ENCODE measurements at places on chromosomes 12 and 14.

GRCh38 chr12:6954316-6955107, 3.4 kb downstream of the PTPN6 start:
- DNase-seq = no peak

GRCh38 chr12:67456431-67456901, 187.3 kb downstream of the CAND1 start:
- no peak for DNase-seq

GRCh38 chr12:47785036-47785886, 12.2 kb downstream of the SLC48A1 start:
- DNase-seq = no peak

GRCh38 chr12:39912211-39912980, 193.5 kb downstream of the SLC2A13 start:
- no peak for DNase-seq

- no peak for DNase-seq
These were observed 234.3 kb downstream of the EFCAB11 start for GRCh38 chr14:89720076-89720687.

GRCh38 chr14:53218161-53218560, 65.0 kb upstream of the DDHD1 start:
- no peak for DNase-seq

- no peak for DNase-seq
These were observed 157.0 kb upstream of the PRMT8 start for GRCh38 chr12:3333991-3334391.
